ENCODE measurements at places on chromosomes 12 and 14.

GRCh38 chr12:105318651-105319483 lies 11.6 kb upstream of the C12orf75 start:
- DNase-seq, result no peak

DNA sequence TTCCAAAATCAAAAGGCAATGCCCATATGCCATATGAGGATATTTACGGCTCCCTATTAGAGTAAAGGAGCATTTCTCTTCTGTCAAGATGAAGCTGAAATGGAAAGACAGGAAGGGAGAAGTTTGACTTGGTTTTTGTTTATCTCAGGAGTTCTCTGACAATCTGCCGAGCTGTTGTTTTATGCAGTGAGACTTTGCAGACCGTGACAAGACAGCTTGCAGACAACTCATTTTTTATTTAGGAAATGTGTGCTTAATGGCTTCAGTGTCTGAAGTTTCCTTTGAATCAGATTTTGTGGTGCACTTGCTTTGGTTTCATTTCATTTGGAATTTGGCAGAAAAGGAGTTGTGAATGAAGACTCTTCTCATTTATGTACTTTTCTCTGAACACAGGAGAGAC lies 145.4 kb downstream of the C12orf50 start:
- no peaks in the 10 kb centered on the region for H3K27me3 ChIP-seq
- H3K36me3 ChIP-seq, result no peaks in the 10 kb centered on the region
- no peak for DNase-seq
- no peaks in the 10 kb centered on the region for H3K4me1 ChIP-seq
- H3K27ac ChIP-seq, result no peak overlapping the region

GRCh38 chr14:102785595-102785963 lies 8.3 kb downstream of the TRAF3 start:
- H3K4me1 ChIP-seq, result no peaks in the 10 kb centered on the region
- DNase-seq, result no peak
- no peak overlapping the region for H3K27ac ChIP-seq
- no peaks in the 10 kb centered on the region for H3K36me3 ChIP-seq

DNA sequence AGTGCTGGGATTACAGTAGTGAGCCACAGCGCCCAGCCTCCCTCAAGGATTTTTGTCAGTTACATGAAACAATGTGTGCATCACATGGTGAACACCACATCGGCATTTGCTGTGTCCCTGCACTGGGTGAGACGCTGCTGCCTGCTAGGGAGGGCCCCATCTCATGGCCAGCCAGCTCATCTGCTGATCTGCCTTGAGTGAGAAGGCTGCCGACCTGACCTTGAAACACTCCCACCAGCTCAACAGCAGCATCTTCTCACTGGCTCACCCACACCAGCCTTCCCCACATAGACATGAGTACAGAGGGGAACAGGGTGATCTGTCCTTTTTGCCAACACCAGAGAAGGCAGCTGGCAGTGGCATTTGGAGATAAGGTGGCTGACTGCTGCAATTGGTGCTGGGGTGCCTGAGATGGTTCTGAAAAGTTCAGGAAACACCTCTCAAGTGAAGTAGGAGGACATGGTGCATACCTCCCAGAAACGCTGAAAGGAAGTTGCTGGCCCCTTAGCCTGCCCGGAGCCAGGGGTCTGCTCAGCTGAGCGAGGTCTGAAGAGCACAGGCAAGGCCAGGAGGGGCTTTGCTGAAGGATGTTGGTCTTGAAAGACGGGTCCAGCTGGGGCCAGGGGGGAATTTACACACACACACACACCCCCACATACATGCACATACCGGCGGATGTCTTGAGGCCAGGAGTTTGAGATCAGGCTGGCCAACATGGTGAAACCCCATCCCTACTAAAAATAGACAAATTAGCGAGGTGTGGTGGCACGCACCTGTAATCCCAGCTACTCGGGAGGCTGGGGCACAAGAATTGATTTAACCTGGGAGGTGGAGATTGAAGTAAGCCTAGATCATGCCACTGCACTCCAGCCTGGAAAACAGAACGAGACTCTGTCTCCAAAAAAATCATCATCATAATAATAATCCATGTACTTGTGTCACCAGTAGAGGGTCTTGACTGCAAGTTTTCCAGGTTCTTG lies 14.3 kb upstream of the PPP1R13B start:
- H3K4me3 ChIP-seq, result no peak overlapping the region
- H3K4me1 ChIP-seq, result no peaks in the 10 kb centered on the region
- H3K27me3 ChIP-seq, result no peaks in the 10 kb centered on the region
- DNase-seq, result no peak
- no peak overlapping the region for H3K27ac ChIP-seq

DNA sequence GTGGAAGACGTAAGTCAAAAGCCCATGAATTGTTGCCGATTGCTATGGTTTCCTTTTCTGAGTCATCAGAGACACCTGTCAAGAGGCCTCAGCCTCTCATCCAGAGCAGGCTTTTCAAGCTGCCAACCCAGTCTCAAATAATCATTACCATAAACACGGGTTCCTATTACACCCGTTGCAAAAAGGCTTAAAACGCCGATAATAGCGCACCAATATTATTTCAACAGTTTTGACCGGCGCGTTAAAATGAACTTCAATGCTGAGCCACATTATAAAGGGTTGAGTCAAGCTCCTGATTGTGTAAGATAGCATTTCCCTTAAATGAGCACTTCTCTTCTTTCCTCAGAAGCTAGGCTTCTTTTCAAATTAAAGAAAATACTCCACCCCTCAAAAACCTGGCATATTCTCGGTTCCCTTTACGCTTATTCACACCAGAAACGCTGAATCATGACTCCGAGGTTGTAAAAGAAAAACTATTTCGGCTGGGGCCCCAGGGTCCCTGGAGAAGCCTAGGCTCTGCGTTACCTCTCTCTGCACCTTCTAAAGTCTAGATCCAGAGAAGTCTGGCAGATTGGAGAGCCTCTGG lies 1.4 kb downstream of the TMTC1 start:
- H3K27ac ChIP-seq, result no peak overlapping the region
- peaks cover 10% of the 10 kb centered on the region for H3K36me3 ChIP-seq
- H3K27me3 ChIP-seq, result peaks cover 16% of the 10 kb centered on the region
- DNase-seq, result peak; percentile 48
- H3K4me3 ChIP-seq, result peak overlapping the region; percentile 82
- H3K4me1 ChIP-seq, result peaks cover 10% of the 10 kb centered on the region

GRCh38 chr14:97782871-97783414 lies 985.8 kb downstream of the VRK1 start:
- no peaks in the 10 kb centered on the region for H3K4me1 ChIP-seq
- no peak overlapping the region for H3K27ac ChIP-seq
- no peaks in the 10 kb centered on the region for H3K36me3 ChIP-seq
- no peak overlapping the region for H3K4me3 ChIP-seq
- no peak for DNase-seq
- H3K27me3 ChIP-seq, result no peaks in the 10 kb centered on the region

- H3K4me3 ChIP-seq, result peak overlapping the region; percentile 56
- H3K27ac ChIP-seq, result no peak overlapping the region
- H3K4me1 ChIP-seq, result peaks cover 35% of the 10 kb centered on the region
- peaks cover 18% of the 10 kb centered on the region for H3K27me3 ChIP-seq
Observed at GRCh38 chr14:61567838-61568571, 127.3 kb upstream of the HIF1A start.

DNA sequence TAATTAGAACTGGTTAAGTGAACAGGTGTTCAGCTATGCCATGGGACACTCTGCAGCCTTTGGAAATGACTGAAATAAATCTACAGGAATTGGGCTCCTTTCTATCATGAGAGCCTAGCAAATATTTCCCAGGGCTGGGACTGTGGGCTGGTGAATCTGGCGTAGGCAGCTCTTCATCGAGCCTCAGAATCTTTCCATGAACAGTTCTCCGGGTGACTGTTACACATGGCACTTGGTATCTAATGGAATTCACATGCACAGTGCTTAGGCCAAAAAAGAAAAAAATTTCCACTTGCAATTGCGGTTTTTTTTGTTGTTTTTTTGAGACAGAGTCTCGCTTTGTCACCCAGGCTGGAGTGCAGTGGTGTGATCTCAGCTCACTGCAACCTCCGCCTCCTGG lies 32.1 kb downstream of the PRKAB1 start:
- no peaks in the 10 kb centered on the region for H3K4me1 ChIP-seq
- no peaks in the 10 kb centered on the region for H3K27me3 ChIP-seq
- H3K27ac ChIP-seq, result no peak overlapping the region
- DNase-seq, result no peak
- H3K4me3 ChIP-seq, result no peak overlapping the region
- H3K36me3 ChIP-seq, result no peaks in the 10 kb centered on the region

- H3K4me3 ChIP-seq, result no peak overlapping the region
- peak overlapping the region; percentile 15 for H3K27ac ChIP-seq
- no peak for DNase-seq
- H3K36me3 ChIP-seq, result no peaks in the 10 kb centered on the region
- H3K27me3 ChIP-seq, result no peaks in the 10 kb centered on the region
Observed at GRCh38 chr12:49200919-49201594, 12.2 kb upstream of the TUBA1A start.

GRCh38 chr12:62472472-62472871 lies 5.8 kb downstream of the MON2 start:
- DNase-seq, result peak; percentile 10
- no peaks in the 10 kb centered on the region for H3K27me3 ChIP-seq
- no peak overlapping the region for H3K4me3 ChIP-seq
- H3K36me3 ChIP-seq, result no peaks in the 10 kb centered on the region
- peaks cover 19% of the 10 kb centered on the region for H3K4me1 ChIP-seq

DNA sequence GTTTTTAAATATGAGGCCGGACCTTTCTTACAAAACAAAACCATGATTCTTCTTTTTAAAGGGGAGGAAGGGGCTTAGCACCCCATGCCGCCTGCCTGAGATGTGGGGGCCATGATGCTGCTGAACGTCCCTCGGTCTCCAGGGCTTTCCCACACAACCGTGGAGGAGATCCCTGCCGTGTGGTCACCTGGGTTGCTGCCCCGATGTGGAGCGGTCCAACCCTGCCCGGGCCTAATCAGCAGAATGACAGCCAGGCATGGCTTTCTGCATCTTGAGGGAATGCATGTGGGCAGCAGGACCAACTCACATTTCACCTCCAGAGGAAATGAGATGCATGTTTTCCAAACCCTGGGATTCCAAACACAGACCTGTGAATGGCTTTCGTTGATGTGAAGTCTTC lies 48.9 kb upstream of the C14orf180 start:
- no peaks in the 10 kb centered on the region for H3K36me3 ChIP-seq
- no peak for DNase-seq
- no peak overlapping the region for H3K27ac ChIP-seq
- no peaks in the 10 kb centered on the region for H3K4me1 ChIP-seq

DNA sequence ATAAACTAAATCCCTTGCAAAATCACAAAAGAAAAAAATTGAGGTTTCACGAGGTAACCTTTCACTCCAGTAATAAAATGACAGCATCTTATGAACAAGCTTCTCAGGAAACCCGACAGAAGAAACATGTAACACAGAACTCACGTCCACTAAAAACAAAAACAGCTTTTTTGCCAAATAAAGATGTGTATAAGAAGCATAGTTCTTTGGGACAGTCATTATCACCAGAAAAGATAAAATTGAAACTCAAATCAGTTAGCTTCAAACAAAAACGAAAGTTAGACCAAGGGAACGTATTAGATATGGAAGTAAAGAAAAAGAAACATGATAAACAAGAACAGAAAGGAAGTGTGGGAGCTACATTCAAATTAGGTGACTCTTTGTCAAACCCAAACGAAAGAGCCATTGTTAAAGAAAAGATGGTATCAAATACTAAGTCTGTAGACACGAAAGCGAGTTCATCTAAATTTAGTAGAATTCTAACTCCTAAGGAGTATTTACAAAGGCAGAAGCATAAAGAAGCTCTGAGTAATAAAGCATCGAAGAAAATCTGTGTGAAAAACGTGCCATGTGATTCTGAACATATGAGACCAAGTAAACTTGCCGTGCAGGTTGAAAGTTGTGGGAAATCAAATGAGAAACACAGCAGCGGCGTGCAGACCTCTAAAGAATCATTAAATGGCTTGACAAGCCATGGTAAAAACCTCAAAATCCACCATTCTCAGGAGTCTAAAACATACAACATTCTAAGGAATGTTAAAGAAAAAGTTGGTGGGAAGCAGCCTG lies 25.8 kb downstream of the RESF1 start:
- H3K36me3 ChIP-seq, result peaks cover 64% of the 10 kb centered on the region
- H3K4me3 ChIP-seq, result no peak overlapping the region
- no peaks in the 10 kb centered on the region for H3K27me3 ChIP-seq
- no peak overlapping the region for H3K27ac ChIP-seq

DNA sequence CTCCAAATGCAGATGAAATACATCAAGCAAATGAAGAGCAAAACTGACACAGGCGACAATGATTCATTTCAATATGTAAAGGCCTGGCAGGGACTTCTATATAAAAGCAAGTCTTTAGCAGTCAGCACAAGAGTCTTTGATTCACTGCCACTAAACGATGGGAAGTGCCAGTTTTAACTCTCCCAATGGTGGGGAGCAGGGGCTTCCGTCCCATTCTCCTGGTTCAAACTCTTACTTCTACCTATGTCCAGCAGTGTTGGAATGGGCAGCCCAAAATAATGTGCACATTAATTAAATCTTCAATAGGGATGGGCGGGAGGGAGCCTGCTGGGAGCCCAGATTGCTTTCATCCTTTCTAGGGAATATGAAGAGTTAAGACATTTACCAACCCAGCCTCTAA lies 97.5 kb upstream of the MDM1 start:
- no peak overlapping the region for H3K27ac ChIP-seq
- no peaks in the 10 kb centered on the region for H3K27me3 ChIP-seq

GRCh38 chr12:124375141-124375788 lies 80.4 kb downstream of the RFLNA start:
- no peak overlapping the region for H3K4me3 ChIP-seq
- H3K27ac ChIP-seq, result no peak overlapping the region
- no peaks in the 10 kb centered on the region for H3K4me1 ChIP-seq
- no peak for DNase-seq
- H3K36me3 ChIP-seq, result no peaks in the 10 kb centered on the region

DNA sequence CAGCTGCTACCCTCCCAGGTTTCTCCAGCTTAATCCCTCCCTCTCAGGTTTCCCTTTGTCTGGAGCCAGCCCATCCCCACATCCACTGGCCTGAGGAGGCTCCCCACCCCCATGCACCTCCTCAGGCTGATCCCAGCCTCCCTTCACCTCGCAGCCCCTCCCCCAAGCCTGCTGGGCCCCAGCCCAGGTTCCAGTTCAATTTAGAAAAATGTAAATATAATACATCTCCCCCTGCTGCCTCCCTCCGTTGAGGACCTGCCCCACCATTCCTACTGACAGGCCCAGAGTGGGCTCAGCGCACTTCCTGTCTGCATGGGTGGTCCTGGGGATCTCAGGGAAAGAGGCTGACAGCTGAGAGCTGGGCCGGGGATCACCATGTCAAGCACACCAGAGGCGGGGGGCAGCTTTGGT lies 155.8 kb downstream of the NTF3 start:
- peaks cover 44% of the 10 kb centered on the region for H3K4me1 ChIP-seq
- no peak overlapping the region for H3K27ac ChIP-seq
- peak overlapping the region; percentile 25 for H3K4me3 ChIP-seq
- no peaks in the 10 kb centered on the region for H3K27me3 ChIP-seq
- peak; percentile 85 for DNase-seq

DNA sequence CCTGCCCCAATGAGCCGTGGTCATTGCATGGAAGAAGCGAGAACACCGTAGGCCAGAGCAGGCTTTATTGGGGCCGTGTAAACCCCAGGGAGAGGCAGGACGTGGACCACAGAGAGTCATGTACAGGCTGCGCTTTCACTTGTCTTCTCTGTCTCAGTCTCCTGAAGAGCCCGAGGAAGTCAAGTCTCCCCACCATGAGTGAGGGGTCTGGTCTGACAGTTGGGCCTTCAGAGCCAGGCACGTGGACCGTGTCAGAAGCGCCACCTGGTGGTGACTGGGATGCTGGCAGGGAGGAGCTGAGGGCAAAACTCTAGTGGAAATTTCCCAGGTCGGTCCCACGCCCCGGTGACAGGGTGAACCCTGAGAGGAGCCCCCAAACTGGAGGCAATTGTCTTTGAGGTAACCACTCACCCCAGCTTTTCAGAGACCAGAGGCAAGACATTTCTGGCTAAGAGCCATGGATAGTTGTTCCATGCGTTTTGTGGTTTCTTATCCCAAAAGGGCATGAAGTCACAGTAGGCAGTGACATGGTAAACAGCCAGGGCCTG lies 17.4 kb downstream of the RPS6KL1 start:
- no peaks in the 10 kb centered on the region for H3K4me1 ChIP-seq
- no peaks in the 10 kb centered on the region for H3K27me3 ChIP-seq
- no peak overlapping the region for H3K4me3 ChIP-seq
- H3K27ac ChIP-seq, result no peak overlapping the region
